ENCODE measurements at places on chromosomes 11 and 22.
A peak's percentile ranks its signal among the peaks of the same experiment; 100 is the strongest.

- DNase-seq = peak; percentile 84
Measured at GRCh38 chr11:109604481-109605400, 182.8 kb downstream of the C11orf87 start.

- no peak for DNase-seq
Measured at GRCh38 chr11:59145534-59145933, 2.9 kb downstream of the FAM111A start.

DNA sequence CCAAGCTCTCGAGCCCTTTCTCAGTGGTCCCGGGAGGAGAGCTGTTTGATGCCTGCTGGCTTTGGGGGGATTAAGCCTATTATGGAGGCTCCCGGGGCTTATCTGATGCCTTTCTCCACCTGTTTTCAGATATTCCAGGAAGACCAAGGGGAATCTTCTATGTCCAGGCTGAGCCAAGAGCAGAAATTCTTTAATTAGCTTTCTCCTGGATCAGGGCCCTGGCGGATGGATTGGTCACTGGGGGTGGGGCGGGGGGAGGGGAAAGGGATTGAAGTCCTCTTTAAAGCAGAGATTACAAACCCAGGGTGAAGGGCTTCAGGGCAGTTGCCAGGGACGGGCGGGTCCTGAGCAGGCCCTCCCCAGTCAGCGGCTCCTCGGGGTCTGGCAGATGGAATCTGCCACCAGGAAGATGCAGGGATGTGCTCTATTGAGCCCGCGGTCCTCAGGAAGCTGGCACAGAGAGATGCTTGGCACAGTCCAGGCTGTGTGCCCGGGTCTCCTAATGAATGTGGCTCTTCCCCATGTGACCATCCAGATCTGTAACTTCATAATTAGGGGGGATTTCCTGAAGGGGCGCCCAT is 33.6 kb downstream of the MACROD1 start:
- DNase-seq = peak; percentile 95

DNA sequence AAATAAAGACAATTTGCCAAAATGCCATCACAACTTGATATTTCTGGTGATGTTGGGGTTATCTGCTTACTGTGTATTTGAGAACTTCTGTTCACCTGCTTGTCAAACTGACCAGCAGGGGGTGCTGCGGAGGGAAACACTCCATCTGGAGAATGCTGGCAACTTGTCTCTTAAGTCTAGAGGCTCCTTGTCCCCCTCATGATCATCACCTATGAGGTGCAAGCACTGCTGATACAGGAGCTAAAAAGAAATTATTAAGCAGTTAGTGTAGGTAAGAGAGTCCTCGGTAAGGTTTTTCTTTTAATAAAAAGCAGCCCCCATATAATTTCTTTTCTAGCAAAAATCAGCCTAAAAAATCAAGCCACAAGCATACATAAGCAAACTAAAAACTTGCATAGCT is 32.7 kb upstream of the GLYATL1B start:
- no peak for DNase-seq

- DNase-seq = no peak
Measured at GRCh38 chr11:103949781-103950180, 86.7 kb upstream of the DDI1 start.

DNA sequence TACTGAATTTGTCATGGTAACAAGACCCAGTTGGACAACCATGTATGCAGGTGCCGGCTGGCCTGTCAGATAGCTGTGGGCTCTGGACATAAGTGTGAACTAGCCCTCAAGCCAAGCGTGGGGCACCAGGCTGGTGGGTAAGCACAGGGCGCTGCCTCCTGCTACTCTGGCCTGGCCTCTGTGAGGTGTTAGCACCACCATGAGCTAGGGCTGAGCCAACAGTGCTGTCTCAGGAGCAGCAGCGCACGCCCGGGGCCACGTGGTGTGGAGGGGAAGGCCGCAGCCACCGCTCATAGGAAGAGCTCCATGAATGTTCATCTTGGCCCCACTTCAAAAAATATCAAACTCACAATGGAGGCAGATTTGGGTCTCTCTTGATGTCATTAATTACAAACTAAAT is 35.3 kb upstream of the GNB1L start:
- DNase-seq = no peak

DNA sequence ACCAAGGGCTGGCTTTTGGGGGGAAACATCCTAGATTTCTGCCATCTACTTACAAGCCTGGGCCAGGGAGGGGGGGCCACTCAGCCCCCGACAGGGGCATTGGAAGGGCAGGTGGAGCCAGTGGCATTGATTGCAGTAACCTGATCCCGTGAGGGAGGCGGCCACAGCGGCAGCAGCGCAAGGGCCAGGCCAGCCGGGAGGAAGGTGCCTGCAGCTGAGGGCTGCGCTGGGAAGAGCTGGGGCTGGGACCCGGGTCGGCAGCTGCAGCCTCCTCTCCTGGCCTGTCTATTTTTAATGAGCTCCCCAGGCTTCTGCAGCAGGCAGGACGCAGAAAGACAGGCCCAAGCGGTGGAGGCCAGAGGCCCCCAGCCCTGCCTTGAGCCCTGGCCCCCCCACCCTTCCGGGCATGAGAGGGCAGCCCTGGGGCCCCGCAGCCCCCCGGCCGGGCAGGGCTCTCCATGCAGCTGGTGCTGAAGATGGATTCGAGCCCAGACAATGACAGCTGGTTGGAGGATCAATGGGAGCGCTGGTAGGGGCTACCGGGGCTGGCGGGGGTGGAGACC is 10.6 kb downstream of the FREY1 start:
- DNase-seq = no peak

DNA sequence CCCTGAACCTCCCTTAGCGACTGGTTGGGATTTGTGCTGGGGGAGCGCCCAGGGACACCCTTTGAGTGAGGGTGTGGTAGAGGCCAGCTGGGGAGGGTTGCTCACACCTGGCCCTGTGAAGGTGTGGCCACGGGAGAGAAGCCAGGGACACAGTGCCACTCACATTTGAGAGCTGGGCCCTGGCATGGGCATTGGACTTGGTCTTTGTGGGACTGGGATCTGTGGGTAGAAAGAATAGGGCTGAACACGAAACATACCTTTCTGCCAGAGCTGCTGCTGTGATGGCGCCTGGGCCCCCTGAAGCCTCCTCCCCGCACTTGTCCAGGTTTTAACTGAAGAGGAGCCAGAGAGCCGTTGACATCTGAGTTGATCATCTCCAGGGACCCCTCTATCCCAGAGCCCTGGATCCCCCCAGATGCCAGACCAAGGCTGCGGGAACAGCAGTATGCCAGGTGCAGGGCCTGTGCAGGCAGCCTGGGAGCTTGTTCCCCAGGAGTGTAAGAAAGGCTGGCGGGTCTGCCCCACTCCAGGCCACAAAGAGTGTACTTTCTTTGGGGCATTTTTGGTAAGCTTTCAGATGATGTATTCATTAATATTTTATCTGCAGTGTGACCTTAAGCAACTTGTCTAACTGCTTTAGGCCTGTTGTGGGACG is 284.1 kb downstream of the TBC1D22A start:
- DNase-seq = no peak

- no peak for DNase-seq
Measured at GRCh38 chr11:74754507-74755252, 6.0 kb downstream of the RNF169 start.

DNA sequence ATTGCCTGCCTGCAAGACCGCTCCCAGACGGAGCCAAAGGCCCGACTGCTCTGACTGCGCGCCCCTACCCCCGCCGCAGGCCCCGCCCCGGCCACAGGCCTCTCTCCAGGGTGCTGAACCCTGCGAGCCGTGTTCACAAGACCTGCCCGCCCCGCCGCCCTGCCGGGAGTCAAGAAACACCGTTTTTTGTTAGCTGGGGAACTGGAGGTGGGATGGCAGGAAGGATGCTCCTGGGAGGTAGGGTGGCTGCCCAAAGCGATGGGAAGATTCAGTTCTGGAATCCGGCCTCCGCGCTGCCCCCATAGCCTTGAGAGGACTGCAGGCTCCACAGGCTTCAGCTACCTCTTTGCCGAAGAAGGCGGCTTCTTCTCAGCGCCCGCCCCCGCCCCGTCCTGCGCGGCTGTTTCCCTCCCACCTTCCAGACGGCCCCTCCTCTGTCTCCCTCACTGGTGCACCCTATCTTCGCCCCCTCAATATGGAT is 2.7 kb upstream of the PDE2A start:
- no peak for DNase-seq

GRCh38 chr11:21774212-21774611 is 418.7 kb upstream of the ANO5 start:
- DNase-seq = peak; percentile 99

- no peak for DNase-seq
Measured at GRCh38 chr11:16759857-16760508, 21.5 kb downstream of the C11orf58 start.

- no peak for DNase-seq
Measured at GRCh38 chr11:111554532-111554931, 14.0 kb downstream of the LAYN start.

DNA sequence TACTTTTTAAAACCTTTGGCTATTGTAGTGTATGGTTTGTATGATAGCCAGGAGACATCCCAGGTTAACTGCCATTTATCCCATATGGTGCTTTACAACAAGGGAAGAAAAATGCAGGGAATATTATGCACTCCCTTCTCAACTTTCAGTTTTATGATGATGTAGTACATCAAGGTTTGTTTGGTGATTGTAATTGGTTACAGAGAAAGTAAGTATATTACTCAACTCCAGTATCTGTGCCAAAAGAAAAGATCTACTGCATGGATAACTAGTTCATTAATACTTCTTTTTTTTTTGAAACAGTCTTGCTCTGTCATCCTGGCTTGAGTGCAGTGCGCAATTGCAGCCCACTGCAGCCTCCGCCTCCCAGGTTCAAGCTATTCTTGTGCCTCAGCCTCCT is 65.3 kb downstream of the BCL2L13 start:
- DNase-seq = no peak

DNA sequence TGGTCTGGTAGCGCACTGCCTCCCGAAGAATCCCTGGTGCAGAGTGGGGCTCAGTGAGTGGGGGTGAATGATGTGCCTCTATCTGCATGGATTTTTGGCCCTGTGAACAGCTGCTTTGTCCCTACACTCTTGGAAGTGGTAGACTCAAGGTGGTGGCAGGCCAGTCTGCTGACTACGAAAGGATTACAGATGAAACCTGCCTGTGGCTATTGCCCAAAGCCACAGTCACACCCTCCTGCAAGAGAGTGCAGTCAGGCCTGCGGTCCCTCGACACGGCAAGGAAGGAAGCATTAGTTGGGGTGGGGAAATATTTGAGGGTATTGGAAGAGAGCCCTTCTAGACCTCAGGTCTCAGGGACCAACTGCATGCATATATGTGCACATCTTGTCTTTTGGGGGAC is 63.7 kb downstream of the DSCAML1 start:
- no peak for DNase-seq

DNA sequence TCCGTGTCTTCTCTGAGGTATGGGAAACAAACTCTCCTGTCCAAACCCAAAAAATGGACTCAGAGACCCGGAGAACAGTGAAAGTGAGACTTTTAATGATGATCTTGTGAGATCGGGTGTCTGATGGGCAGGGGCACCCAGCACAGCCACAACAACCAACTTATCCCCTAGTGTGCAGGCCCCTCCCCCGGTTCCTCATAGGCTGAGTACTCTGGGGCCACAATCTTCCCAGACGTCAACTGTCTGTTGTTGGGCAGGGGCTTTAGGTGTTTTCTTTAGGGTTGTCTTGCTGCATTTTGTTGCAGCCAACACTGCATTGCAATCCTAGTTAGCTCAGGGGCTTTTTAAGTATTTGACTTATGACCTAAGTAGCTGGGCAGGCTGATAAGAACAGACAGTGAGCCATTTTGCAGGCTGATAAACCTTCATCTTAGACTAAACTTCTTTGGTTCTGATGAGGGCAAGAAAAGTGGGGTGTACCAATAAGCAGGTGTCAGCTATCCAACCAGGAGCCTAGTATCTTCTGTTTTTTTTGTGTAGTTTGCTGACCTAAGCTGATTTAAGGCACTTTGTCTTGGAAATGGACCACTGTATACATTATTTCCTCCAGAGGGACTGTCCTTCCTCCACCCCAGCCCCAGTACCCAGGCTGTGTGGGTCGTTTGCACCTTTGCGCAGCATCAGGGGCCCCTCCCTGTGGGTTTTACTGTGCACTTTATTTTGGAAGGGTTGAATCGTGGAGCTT is 1323.6 kb downstream of the TBC1D22A start:
- no peak for DNase-seq

- no peak for DNase-seq
Measured at GRCh38 chr22:22380098-22381030, 128.2 kb downstream of the ZNF280B start.

DNA sequence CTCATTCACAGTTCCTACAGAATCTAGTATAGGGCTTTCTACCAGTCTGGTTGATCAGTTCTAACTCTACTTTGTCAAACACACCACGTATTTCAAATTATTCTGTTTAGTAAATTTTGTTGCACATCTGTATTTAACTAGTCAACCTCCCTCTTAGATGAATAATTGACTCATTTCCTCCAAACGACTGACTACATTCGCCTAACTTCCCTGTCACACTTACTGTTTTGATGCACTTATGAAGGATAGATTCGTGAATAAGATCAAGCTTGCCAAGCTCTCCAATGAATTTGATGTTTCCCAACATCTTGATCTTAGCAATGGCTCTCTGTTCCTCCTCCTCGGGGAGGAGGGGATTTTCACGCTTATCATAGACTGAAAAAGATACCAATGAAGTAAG is 5.0 kb downstream of the EIF4G2 start:
- DNase-seq = no peak

GRCh38 chr11:35525501-35526175 is at the start of gene PAMR1:
Gene PAMR1 (minus strand): TSS chr11:35525616. CDS start chr11:35525585, 31 bp downstream.
- DNase-seq = no peak

DNA sequence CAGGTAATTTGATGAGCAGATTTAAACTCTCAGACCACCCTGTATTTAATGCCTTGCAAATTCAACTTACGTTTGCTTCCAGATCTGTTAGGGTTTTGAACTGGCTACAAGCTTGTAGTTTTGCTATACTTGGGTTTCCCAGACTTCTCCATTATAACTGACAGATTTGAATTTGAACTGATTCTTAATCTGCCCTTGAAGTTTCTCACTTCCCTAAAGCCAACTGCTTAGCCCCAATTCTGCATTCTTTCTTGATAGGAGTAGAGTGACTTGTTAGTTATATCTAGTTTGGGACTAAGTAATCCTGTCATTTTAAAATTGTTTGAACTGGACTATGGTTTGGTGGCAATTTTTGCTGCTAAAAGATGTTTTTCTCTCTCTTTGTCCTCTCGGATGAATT is 9.7 kb downstream of the LAYN start:
- no peak for DNase-seq

GRCh38 chr11:62458212-62459002 is 39.6 kb downstream of the SCGB1A1 start:
- DNase-seq = no peak

GRCh38 chr22:32622004-32622743 is 147.6 kb downstream of the FBXO7 start:
- no peak for DNase-seq

DNA sequence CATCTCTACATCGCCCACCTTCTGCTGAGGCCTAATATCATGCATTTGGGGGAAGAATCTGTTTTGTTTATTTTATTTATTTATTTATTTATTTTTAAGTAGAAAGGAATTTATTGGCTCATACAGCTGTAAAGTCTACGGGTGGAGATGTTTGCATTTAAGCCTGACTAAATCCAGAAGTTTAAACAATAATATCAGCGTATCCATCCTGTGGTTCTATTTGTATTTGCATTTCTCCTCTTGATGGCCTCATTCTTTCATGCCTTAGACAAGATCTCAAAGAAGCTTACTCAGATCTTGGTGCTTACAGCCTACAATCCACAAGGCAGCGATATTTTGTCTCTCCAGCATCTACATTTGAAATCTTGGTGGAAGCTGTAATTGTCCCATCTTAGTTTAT is 67.1 kb upstream of the CARD18 start:
- no peak for DNase-seq

- DNase-seq = no peak
Measured at GRCh38 chr11:120186774-120187591, 23.8 kb upstream of the OAF start.

All from NCI-H446 treated with DMSO at 0.1 percent for 48 hours (cell line).